ENCODE measurements at places on chromosomes 7 and 10.

DNA sequence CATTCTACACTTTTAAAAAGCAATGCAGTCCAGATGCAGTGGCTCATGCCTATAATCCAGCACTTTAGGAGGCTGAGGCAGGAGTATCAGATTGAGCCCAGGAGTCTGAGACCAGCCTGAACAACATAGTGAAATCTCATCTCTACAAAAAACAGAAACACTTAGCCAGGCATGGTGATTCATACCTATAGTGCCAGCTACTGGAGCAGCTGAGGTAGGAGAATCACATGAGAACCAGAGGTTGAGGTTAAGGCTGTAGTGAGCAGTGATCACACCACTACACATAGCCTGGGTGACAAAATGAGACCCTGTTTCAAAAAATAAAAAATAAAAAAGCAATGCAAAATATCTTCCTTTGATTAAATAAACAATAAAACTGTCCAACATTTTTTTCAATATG lies 205.2 kb downstream of the GRM8 start:
- DNase-seq, result no peak

DNA sequence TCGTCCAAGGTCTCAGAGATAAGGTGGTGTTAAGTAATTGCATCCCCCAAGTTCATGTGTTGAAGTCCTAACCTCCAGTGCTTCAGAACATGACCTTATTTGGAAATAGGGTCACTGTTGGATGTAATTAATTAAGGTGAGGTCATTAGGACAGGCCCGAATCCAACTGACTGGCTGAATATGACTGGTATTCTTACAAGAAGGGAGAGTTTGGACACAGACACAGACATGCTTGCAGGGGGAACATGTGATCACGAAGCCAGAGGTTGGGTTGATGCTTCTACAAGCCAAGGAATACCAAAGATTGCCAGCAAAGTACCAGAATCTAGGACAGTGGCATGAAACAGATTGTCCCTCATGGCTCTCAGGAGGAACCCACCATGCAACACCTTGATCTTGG lies 173.5 kb upstream of the LYZL2 start:
- no peak for DNase-seq

DNA sequence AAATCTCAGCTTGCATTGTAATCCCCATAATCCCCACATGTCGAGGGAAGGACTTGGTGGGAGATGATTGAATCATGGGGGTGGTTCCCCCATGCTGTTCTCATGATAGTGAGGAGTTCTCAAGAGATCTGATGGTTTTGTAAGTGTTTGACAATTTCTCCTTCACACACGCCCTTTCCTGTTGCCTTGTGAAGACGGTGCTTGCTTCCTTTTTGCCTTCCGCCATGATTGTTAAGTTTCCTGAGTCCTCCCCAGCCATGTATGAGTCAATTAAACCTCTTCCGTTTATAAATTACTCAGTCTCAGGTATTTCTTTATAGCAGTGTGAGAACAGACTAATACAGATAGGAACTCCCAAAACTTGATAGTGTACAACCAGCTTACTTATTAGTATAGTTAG lies 98.6 kb downstream of the CREM start:
- DNase-seq, result no peak

DNA sequence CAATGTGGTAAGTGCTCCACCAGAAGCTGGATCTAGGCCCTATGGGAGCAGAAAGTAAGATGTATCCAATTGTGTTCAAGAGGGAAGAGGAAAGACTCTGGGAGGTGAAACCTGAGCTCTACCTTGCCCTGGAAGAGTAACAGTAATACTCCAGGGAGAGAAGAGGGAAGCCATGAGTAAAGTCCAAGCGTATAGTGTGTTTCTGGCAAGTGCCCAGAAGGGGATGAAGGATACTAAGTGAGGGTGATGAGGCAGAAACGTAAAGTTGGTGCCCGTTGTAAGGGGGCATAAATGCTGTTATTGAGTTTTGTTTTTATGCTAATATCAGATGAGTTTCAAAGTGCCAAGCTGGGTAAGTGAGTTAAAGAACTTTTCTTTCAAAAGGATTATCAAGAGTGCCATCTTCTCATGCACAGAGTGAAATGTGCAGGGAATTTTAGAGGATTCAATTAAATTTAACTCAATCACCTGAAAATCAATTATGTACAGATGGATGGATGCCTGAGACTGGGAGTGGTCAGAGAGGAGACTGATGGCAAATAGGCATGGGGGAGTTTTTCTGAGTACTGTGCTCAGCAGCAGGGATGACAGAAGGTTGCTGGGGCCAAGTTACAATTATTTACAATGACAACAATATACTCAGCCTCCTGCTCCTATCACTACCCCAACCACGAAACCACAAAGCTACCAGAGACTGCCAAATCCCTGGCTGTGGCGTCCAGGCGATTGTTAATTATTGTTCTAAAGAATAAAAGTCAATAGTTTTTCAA lies 123.3 kb upstream of the LAMB4 start:
- DNase-seq, result no peak

DNA sequence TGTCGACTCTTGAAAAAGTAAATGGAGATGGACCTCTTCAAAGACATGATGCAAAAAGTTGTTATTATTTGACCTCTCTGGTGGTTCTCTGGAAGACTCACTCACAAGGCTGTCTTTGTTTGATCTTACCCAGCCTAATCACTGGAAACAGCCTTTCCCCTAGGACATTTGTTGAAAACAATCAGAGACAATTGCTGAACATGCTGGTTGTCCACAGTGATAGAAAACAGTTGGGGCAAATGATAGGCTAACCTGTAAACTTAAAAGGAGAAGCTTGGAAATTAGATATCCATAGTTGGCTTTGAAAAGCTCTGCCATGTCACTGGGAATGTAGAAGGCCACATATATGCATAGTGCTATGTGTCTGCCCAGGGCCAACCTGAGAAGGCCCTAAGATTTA lies 22.9 kb upstream of the TES start:
- DNase-seq, result no peak

GRCh38 chr10:132335189-132336063 lies 3.4 kb downstream of the LRRC27 start:
- DNase-seq, result peak; percentile 51

GRCh38 chr10:129126982-129127381 lies 340.1 kb upstream of the MGMT start:
- DNase-seq, result no peak

DNA sequence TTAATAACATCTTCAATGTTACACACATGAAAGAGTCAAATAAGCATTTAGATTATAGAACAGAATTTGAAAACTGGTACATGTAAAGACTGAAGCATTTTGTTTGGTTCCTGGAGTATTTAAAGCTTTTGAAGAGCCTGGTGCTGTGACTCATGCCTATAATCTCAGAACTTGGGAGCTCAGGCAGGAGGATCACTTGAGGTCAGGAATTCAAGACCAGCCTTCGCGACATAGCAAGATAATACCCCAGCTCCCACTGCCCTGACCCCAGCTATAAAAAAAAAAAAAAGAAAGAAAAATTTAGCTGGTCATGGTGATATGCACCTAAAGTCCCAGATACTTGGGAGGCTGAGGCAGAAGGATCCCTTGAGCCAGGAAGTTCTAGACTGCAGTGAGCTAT lies 87.8 kb downstream of the HDAC9 start:
- DNase-seq, result no peak

GRCh38 chr7:26188206-26188956 lies 12.2 kb downstream of the HNRNPA2B1 start:
- DNase-seq, result no peak

- DNase-seq, result no peak
These were observed 156.7 kb upstream of the BET1 start for GRCh38 chr7:94160719-94161435.

DNA sequence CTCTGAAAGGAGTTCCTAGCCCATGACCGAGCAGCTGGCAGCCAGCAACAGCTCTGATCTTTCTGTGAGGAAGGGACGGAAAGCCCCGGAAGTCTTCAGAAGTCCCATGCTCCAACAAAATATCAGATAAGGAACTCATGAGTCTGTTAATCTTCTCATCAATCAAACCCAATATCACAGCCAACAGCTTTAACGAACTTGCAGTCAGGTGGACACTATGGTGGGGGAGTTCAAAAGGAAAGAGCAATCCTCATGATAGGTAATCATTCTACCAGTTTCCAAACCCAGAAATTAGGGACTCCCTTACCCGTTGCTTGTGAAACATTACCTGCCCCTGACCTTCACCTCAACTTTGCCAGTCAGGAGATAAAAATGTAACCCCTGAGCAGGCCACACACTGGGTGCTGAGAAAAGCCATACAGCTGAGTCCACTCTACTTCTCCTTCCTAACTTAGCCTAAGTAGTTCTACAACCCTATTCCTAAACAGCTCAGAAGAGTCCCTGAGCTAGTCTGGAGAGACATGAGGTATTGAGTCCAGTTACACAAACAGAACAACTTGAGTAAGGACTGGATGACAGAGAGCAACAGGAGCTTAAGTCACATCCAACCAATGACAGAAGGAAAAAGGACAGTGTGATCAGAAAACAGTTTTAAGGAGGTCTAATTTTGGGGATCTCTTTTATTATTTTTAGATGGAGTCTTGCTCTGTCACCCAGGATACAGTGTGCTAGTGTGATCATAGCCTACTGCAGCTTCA lies 2.2 kb downstream of the NDST2 start:
- DNase-seq, result no peak

DNA sequence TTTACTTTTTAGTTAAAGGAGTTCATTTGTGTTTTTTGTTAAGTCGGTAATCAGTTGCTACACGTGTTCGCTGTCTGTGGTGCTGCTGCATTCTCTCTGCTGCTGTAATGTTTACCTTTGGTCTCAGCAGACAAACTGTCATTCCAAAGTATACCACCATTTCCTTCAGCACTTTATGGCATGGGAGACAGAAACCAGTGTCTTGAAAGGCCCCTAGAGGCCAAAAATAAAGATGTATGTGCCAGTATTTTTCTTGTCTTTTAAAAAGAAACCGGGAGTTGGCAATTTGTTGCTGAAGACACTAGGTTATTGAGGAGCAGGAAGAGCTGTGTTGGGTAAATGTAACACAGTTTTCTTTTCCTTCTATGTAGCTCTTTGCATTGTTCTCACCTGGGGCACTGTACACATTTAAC lies 24.1 kb downstream of the ZNF92 start:
- DNase-seq, result no peak

DNA sequence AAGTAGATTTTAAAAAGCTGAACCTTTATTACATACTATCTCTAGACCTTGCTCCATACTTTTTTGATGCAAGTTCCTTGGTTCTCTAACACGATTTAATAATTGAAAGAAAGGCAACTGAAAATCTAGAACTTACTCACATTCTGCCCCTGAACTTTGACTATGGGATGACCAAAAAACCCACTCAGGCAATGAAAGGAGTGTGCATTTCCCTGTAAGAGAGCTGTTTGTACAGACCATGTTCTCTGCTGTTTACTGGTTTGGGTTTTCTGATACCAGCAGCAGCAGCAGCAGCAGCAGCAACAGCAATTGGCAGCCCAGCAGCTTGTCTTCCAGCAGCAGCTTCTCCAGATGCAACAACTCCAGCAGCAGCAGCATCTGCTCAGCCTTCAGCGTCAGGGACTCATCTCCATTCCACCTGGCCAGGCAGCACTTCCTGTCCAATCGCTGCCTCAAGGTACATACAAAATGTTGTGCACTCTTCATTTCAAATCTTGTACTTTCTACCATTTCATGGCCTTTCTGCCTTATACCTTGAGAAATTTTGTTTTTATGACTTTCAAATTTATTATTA lies 216.7 kb downstream of the FOXP2 start:
- DNase-seq, result no peak

Measured in C1 segment of cervical spinal cord (tissue), 14 donors.